ENCODE measurements at places on chromosomes 7 and 10.

GRCh38 chr7:156198277-156198676 is 386.0 kb upstream of the SHH start:
- DNase-seq, result no peak

DNA sequence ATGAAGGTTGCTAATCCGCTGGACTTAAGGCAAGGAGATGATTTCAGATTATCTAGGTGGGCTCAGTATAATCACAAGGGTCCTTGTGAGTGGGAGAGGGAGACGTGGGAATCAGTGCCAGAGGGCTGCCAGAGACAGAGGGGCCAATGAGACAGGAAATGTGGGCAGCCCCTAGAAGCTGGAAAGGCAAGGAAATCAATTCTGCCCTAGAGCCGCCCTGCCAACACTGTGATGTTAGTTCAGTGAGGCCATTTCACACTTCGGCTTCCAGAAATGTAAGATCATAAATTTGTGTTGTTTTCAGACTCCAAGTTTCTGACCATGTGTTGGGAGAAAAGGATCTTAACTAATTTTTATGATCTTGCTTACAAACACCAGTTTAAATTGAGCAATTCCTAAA is 3.6 kb upstream of the GPNMB start:
- DNase-seq, result no peak

DNA sequence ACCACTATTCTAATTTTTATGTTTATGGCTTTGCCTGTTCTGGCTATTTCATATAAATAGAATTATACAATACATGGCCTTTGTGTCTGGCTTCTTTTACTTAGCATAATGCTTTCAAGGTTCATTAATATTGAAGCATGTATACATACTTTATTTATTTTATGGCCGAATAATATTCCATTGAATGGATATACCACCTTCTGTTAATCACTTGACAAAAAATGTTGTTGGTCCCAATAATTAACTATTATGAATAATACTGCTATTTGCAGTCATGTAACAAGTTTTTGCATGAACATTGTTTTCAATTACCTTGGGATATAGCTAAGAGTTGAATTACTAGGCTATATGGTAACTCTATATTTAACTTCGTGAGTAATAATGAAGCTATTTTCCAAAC is 767.5 kb downstream of the INHBA start:
- no peak for DNase-seq

DNA sequence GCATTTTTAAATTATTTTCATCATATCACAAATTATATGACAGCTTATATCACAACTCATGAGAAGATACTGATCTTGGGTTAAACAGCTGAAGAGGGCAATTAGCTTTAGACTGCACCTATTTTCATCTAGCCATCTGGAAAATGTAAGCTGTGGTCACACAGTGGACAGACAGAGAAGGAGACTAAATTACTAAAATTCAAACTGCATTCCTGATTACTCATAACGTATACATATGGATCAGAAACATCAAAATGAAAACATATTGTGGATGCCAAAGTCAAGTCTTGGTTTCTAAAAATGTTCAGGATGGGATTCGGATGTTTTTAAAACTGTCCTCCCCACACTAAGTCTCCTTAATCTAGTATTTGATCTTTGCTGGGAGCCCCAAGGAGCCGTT is 6.6 kb downstream of the BBIP1 start:
- DNase-seq, result no peak

DNA sequence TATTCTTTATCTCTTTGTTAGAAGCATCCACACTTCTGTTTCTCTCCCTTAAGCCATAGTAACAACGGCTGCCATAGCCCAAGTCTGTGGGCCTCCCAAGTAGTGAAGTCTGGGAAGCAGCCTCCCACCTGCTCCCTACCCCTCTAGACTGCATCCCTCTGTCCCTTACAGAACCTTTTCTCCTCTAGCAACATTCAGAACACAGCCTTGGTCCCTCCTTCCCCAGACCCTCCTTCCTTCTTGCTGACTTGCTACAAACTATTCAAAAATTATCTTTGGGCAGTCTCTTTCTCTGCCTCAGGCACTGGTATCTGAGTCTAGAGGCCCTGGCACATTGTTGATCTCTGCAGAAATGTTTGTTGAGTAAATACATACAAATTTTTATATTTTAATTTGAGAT is 2.3 kb upstream of the NYAP1 start:
- no peak for DNase-seq

- no peak for DNase-seq
Observed at GRCh38 chr10:94016727-94017714, 23.3 kb downstream of the PLCE1 start.

GRCh38 chr7:142636751-142637150 is 112.5 kb upstream of the PRSS1 start:
- no peak for DNase-seq

DNA sequence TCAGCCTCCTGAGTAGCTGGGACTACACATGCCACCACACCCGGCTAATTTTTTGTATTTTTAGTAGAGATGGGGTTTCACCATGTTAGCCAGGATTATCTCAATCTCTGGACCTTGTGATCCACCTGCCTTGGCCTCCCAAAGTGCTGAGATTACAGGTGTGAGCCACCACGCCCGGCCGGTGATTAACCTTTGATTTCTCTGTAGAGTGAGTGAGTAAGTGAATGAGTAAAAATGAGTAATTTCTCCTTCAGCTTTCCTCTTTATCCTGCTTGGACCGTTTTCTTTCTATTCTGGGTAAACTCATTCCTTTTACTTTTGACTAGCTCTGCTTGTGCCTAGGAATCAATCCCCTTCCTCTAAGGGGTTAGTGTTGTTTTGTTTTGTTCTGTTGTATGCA is 36.8 kb downstream of the ST7 start:
- no peak for DNase-seq

DNA sequence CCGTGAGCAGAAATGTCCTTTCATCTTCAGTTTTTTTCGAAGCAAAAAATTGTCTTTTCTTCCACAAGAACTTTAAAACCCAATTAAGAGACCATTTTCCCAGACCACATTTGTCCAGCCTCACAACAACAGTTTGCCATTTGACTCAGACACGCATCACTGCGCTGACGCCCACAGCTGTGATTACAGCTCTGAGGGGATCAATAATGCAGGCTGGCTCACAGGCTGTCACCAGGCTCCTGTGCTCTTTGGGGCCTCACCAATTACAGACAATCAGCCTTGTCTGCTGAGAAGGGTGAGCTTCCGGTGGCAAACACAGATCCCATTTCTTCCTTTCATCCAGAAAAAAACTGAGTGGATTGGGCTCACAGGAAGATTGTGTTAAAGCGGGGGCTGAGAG is 33.3 kb downstream of the DDC start:
- no peak for DNase-seq

GRCh38 chr7:105649727-105650381 is 68.6 kb upstream of the EFCAB10 start:
- DNase-seq, result no peak

DNA sequence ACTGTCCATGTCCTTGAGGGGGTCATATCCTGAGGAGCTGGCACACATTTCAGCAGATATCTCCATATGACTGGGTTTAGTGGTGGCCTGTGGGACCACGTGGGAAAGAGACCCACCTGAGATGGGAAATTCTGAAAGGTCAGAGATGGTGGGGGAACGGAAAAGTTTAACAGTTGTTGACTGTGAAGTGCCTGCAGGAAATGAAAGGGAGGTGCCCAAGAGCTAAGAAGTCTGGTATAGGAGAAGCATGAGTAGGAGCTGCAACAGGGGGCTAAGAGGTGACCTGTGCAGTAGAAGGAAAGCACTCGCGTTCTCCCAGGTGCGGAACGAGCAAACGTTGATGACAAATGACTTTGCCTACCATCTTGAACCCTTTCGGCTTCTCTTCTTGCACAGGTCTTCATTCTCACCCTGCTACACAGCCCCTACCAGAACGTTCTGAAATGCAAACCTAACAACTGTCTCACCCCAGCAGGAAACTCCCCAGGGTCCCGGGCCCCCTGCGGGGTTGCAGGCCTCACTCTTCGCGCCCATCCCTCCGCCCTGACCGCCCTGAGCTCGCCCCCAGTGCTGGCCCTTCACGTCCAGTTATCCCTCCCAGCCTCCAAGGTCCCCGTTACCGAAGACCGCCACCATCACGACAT is 9.8 kb upstream of the FXYD4 start:
- no peak for DNase-seq

DNA sequence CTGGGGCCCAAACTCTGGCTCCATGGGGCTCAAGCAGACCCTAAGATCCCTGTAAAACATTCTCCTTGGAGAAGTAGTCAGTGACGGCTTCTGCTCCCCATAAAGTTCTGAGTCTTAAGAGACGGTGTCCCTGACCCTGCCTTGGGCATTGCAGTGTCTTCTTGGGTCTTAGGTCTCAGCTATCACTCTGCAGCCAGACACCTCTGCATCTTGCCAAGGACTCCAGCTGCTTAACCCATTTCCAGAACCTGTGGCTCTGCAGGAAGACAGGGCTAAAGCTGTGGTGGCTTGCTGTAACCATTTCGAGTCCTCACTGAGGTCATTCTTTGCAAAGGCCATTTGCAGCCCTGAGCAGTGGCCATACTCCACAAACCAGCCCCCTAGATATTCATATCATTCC is 337.1 kb upstream of the ZMIZ1 start:
- DNase-seq, result no peak

DNA sequence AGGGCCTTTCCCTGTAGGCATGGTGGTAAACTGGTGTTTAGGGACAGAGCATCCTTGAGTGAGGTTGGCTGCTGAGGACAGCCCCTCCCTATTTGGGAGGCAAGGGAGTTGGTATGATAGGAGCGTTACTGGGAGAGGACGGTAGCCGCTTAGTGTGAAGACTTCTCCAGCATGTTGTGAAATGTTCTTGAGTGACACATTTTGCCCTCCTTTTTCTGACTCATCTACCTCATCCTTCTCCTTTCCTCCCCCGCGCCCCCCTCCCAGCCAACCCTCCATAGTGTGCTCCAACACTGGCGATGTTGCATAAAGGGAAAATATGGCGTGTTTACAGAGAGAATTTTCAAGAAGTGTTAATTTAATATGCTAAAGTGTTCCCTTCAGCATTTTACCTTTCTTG is 645.0 kb upstream of the GALNT17 start:
- no peak for DNase-seq

DNA sequence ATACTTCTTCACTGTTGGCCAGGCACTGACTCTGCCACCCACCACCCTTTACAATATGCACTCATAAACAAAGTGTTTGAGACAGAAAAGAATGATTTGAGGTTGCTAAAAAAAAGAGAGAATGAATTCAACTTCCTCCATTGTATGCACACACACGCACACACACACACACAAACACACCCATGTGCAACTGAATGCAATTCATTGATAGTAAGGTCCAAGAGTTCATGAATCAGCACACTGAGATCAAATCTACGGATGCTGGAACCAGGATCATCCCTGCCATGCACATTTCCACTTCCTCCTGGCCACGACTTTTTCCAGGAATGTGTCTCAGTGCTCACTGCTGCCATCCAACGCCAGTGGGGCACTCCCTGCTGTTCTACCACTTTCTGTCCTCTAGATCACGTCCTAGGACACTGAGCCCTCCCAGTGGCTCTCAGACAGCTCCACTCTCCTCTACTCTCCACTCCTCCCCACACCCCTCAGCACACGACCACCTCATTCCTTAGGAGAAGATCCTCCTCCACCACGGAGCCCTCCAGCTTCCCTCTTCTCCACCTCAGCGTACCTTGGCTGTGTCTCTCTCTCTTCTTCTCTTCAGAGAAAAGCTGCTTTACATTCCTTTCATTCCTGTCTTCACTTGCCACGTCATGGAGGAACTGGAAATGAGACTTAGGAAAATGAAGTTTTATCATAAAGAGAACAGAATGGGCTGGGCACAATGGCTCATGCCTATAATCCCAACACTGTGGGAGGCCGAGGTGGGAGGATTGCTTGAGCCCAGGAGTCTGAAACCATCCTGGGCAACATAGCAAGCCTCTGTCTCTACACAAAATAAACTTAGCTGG is 12.0 kb upstream of the TMEM213 start:
- DNase-seq, result no peak

Measured in MM.1S (cell line).